ENCODE measurements at places on chromosomes 11 and 22.

DNA sequence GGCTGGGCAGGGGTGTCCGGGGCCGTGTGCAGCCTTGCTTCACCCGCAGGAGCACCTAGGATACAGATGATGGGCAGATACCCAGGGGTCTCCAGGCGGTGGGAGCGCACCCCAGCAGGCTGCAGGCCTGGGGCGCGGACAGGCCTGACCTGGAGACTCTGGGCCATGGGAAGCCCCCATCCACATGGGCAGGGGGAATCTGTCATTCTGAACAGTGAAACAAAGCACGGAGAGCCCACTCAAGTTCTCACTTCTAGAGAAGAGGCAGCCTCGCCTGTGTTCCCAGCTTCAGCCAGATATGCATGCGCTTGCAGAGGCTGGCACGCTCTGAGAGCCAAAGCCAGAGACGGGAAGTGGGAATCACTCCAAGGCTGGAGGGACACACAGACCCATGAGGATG is 333.1 kb downstream of the BRD1 start:
- DNase-seq, result no peak

DNA sequence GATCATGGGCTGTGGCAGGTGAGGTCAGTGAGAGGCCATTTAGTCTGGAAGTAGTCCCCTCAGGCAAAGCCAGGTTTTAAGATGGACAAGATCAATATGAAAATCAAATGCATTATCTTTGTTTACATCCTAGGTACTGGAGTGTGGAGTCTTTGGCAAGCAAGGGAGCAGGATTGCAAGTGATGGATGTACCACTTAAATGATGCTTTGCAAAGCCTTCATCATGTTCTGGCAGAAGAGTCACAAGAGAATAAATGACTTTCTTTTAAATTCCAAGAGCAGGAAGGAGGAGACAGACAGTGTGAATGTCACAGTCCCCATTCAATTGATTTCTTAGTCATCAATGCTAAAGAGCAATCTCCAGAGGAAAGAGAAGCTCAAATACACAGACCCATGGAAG is 908.3 kb downstream of the FAM181B start:
- DNase-seq, result no peak

GRCh38 chr11:11229647-11230046 is 123.4 kb downstream of the CSNK2A3 start:
- DNase-seq, result no peak

DNA sequence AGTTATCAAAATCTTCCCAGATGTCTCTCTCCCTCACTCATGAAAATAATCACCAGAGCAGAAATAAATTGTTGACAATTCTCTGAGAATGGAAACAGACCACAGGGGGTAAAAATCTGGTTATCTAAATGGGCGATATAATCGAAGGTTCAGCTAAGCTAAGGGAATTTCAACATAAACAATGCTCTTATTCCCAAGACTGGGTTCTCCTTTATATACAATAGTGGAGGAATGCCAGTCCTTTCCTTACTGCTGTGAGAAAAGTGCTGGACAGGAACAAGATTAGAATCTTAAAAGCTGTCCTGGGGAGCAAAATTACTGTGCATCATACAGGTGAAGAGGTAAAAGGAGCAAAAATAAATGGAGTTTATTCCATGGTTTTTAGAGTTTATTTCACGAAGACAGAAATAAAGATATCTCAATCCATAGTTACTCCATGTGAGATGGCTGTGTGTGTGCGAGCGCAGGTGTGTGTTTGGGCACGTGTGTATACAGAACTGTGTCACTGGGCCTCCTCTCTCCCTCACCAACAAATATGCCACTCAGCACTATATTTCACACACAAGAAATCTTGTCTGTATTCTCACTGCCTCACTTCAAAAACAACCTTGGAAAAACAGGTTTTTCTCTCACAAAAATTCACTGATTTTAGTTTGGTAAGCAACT is 385.6 kb downstream of the DCDC1 start:
- no peak for DNase-seq

- DNase-seq, result no peak
Measured at GRCh38 chr11:115665175-115665821, 161.1 kb upstream of the CADM1 start.

DNA sequence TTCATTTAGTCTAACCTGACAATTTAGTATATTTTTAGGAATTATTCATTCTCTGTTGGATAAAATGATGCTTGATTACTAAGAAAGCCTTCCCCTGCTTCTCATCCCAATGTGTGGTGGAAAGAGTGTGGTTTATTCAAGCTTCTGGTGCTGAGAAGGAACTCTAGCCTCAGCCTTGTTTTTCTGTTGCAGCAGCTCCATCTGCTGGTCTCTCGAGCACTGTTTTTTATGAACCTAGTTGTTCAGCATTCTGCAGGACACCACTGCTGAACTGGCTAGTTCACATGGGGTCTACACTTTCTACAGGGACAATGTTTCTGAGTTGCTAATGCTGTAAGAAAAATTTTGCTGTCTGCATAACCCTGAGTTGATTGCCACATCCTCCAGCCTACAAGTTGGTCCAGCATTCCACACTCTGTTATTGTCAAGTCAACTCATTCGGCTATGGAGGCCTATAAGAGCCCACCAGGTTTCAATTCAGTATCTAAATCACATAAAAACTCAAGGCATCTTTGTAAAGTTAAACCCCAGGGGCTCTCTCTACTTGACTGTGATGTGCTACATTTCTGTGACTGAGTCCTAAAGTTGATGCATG is 14.3 kb downstream of the OR2AG2 start:
- peak; percentile 54 for DNase-seq

DNA sequence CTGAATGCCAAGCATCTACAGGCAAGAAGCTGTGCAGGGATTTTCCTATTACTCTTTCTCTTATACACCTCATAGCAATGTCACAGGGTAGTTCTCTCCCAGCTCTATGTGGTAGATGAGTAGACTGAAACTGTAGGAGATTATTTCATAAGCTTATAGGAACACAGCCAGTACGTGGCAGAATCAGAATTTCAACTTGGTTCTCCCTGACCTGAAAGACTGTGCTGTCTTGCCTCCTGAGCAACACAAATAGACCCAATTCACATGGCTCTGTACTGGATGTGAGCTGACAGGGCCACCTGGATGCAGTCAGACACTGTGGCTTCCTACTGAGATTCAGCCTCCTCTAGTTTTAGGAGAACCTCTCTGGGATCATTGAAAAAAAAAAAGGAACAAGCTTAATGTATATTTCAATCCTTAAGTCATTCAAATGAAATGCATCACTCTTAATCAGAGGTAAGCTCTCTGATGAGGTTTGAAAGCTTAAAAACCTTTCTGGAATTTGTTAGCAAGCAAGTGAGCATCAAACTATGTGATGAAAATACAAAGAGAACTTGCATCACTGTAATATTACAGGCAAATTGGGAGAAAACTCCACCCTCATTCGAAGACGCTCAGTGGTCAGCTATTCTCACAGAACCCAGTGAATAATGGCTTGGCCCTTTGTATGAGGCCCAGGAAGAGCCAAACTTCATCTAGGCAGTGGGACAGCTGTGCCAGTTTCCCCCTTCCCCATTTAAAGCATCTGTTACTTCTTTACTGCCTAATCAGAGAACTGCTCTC is 1039.3 kb downstream of the NTM start:
- DNase-seq, result no peak

DNA sequence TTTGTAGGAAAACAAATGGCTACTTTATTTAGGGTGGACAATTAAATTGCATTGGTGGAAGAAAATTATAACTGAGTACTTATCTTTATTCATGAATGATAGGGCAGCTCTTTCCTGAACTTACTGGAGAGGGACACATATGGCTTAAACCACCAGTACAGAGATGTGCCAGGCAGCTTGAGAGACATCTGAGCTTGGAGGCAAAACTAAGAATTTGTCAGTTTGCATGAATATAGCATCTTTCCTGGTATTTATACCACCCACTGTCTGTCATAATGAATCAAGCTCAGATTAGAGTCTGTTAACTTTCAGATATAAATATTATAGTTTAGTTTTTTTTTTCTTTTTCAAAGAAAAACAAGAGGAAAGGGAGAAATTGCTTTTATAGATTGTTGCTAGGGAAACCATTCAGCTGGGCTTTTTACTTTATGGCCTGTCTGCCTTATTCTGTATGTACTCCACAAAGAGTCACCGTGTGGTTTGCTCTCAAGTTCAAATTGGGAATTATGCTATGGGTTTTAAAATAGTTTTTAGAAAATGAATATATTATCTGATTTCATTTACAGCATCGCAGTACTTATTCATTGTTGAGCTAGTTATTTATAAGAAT is 477.0 kb upstream of the CHORDC1 start:
- DNase-seq, result no peak

- DNase-seq, result peak; percentile 34
Measured at GRCh38 chr11:33970984-33971466, 79.1 kb upstream of the LMO2 start.
